DMS153 (cell line): ENCODE measurements at places on chromosomes 3 and 15.

DNA sequence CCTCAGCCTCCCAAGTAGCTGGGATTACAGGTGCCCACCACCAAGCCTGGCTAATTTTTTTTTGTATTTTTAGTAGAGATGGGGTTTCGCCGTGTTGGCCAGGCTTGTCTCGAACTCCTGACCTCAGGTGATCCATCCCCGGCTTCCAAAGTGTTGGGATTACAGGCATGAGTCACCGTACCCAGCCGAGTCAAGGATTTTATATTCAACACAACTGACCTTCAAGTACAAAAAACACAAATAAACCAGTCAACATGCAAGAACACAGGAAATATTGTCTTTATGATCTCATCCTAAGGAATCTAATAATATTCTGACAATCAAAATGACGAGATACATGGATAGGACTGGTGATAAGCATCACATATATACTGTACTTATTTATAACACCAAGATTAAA is 37.9 kb downstream of the TJP1 start:
- no peak for DNase-seq

DNA sequence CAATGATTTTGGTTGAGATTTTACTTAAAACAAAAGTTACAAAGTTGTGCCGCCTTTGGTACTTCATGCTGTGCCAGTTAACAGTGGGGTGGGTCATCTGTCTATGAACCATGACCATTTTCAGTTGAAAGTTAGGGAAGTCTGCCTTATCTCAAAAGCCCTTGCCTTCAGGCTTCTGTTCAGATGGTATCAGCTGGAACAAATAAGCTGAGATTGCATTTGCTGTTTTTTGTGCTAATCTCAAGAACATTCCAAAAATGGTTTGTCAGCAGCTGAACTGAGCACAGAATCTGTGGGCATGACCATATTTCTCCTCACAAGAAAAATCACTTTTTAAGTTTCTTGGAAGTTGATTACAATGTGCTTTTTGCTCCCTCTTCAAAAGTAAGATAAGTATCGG is 142.3 kb downstream of the IL5RA start:
- DNase-seq, result no peak

DNA sequence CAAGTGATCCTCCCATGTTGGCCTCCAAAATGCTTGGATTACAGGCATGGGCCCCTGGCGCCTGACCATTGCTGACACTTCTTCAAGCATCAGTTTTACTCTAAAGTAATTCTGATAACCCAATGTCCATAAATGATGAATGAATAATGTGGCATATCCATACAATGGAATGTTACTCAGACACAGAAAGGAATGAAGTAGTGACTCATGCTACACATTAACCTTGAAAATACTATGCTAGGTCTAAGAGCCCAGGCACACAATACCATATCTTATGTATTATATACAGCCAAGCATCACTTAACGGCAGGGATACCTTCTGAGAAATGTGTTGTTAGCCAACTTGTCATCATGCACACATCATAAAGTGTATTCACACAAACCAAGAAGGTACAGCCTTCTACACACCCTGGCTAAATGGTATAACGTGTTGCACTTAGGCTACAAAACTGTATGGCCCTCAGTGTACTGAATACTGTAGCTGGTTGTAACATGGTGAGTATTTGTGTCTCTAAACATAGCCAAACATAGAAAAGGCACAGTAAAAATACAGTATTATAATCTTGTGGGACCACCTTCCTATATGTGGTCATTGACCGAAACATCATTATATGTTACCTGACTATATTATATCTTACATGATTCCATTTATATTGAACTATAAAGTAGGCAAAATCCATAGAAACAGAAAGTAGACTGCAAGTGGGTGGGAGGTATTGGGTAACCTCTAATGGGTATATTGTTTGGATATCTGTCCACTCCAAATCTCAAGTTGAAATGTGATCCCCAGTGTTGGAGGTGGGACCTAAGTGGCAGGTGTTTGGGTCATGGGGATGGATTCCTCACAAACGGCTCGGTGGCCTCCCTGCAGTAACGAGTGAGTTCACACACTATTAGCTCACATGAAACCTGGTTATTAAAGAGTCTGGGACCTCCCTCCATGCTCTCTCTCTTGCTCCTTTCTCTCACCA is 31.4 kb downstream of the MKRN2 start:
- DNase-seq, result peak; percentile 44

DNA sequence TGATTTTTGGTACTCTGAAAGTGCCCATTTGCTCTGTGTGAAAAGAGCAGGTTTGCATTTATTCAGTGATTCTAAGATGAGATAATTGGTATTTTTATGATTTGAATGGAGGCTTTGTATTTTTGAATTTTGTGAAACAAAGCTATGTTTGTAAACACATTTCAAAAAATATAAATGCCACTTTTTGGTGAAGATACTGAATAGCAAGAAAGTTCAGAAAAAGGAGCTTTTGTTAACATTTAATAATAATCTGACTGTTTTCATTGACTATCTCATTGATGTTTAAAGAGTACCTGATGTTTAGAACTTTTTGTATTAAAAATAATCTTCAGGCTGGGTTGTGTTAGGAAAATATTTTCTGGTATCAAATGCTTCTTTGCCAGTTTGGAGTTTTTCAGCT is 23.7 kb downstream of the TCF12 start:
- no peak for DNase-seq

DNA sequence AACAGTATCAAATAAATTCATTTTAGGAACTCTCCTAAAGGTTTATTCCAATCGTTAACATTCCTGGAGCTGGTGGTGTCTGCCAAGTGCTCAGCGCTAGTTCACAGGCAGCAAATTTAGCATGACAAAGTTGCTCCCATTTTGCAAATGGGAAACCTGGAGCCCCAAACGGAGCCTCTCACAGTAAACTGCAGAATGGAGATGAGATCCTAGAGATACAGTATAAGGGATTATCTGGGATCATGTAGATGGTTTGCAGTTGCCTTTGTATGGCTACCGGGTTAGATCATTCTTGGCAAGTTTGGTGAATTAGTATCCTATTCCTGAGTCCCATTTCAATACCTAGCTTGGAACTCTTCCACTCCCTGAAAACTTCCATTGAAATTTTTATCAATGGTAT is 173.7 kb downstream of the CDIN1 start:
- no peak for DNase-seq

DNA sequence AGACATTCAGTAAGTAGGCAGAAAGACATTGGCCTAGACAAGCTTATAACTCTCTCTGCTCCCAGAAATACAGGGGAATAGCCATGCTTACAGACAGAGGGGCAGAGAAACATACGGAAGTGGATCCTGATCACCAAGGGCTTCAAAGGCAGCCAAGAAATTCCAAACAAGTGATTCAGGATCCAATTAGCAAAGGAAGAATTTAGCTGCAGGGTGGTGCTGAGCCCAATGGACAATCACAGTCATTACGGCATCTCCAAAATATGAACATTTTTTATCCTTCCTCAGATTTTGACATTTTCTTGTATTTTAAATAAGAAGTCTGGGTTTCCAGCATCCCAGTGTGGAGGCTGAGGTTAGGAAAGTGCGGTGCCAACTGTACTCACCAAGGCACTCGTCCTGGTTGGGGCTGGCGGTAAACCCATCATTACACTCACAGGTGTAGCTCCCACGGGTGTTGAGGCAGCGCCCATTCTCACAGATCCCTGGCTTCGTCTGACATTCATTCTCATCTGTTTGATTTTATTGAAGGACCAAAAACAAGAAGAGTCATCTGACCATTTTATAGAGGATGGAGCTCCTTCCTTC is 96.8 kb downstream of the DUT start:
- DNase-seq, result no peak

GRCh38 chr15:54810031-54810430 is 386.7 kb downstream of the RSL24D1 start:
- no peak for DNase-seq

DNA sequence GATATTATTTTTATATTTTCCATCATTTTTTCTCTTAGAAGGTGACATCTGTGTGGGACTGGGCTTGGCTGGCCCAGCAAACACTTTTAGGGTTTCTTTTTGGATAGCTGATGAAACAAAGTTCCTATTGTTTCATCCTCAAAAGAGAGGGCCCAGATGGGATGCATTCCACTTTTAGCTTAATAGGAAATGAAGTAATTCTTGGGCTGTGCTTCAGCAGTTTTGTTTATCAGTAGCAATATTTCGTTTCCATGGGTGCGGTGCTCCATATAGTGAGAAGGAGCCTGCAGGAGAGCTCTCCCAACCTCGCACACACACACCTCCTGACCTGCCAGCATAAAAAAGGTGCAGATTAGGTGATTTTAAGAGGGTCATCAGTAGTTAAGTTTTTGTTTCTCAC is 147.5 kb downstream of the AKAP13 start:
- DNase-seq, result no peak

DNA sequence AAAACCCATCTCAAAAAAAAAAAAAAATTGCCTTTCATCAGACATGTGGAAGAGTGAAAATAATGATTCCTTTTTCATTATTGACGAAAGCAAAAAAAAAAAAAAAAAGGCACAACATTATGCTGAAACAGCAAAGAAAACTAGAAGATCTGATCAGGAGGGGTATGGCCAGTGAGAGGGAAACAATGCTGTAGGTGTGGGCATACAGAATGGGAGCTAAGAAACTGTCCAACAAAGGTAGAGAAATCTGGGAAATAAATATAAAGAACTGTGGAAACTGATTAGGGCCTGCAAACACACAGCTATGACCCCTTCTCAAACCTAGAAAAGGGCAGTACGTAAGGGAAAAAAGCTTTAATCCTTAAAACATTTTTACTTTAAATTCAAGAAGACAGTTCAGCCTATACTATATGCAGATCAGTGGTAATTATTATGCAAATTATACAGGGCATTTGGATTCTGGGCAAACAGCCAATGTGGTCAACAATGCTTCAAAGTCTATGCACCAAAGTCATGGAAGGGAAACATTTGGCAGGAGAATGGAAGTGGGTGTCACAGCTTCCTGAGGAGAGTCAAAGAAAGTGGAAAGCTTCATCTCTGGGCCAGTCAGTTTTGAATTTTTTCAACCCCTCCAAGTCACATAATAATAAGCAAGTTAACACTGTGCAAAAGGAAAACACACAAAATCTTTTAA is 68.3 kb upstream of the SLC12A8 start:
- DNase-seq, result no peak

- DNase-seq, result no peak
Measured at GRCh38 chr3:12194209-12194608, 35.5 kb upstream of the TIMP4 start.

- no peak for DNase-seq
Measured at GRCh38 chr3:21835264-21835663, 84.3 kb upstream of the ZNF385D start.

GRCh38 chr3:130276203-130276803 is 69.2 kb upstream of the COL6A5 start:
- peak; percentile 27 for DNase-seq

DNA sequence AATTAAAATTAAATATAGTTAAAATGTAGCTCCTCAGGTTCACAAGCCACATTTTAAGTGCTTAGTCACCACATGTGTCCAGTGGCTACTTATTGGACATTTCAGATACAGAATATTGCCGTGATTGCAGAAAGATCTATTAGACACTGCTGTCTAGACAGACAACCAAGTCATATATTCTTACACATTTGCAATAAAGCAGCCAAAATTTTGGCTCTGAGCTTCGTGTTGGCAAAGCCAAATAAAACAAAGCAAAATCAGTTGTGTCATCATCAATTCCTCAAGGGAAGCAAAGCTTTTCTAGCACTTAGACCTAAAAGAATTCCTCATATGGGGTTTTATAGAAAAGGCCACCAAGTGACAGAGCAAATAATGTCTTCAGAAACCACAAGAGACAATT is 193.1 kb upstream of the LPP start:
- DNase-seq, result no peak

GRCh38 chr3:170324962-170325361 is 32.6 kb upstream of the SKIL start:
- no peak for DNase-seq

- DNase-seq, result no peak
Measured at GRCh38 chr3:59884409-59884808, 834.6 kb upstream of the CFAP20DC start.

- no peak for DNase-seq
Measured at GRCh38 chr3:41653571-41654239, 308.2 kb downstream of the ULK4 start.

DNA sequence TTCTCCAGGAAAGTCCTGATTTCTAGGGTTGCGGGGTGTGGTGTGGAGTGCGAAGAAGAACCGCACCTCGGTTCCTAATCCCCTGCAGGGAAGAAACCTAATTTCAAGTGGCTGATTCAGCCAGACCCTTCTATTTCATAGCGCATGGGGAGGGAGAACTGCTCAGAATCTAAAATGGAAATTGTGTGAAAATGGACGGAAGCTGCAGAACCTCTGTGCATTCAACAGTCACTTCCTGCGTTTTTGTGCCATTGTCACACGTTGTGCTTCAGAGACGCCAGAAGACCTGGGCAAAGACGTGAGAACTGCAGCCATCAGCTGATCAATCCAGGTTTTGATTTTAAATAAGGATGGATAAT is 1.2 kb downstream of the SIDT1 start:
- no peak for DNase-seq
